ENCODE measurements at places on chromosomes 13 and 19. TPM values are rescaled to one million over a fixed set of nuclear protein-coding genes. Genes with fewer than 3 reads are reported as not detected.

DNA sequence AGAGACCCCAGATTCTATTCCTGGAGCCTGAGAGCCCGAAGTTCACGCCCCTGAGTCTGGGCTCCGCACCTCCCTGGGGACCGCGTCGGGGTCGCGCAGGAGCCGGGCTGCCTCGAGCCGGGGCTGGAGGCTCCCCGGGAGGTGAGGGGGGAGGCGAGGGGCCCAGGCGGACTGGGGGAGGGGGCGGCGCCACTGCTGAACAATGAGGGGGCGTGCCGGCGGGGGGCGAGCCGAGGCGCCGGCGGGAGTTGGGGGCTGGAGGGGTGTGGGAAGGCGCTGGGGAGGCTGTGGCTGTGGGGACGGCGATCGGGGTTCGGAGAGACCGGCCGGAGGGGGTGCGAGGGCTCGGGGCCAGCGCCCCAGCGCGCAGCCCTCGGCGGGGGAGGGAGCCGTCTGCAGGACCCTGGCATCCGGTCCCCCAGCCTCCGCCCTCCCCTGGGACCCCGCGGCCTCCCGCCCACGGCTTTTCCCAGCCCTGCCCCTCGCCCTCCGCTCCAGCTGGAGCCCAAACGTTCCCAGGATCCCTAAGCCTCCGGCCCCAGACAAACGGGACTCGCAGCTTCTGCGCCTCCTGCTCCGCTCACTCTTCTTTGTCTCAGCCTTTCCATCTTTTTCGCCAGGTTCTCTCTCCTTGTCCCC is 922 bp downstream of the PLEKHG2 start:
- no peak for DNase-seq

DNA sequence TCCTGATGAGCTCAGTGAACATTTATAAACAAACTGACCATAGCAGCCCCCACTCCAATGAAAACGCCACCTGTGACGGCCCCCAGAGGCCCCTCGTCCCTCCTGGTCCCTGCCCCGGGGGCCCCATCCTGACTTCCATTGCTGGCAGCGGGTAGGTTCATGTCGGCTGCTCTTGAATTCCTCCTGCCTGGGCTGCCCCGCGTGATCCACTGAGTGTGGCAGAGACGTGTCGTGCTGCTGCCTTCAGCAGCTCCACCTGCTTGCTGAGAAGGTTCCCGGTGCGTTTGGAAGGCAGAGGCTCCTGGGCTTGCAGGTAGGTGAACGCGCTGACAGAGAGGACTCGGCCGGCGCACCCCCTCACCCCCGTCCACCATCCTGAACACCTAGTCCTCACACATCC is 11.6 kb downstream of the C2CD4C start:
- DNase-seq: no peak

DNA sequence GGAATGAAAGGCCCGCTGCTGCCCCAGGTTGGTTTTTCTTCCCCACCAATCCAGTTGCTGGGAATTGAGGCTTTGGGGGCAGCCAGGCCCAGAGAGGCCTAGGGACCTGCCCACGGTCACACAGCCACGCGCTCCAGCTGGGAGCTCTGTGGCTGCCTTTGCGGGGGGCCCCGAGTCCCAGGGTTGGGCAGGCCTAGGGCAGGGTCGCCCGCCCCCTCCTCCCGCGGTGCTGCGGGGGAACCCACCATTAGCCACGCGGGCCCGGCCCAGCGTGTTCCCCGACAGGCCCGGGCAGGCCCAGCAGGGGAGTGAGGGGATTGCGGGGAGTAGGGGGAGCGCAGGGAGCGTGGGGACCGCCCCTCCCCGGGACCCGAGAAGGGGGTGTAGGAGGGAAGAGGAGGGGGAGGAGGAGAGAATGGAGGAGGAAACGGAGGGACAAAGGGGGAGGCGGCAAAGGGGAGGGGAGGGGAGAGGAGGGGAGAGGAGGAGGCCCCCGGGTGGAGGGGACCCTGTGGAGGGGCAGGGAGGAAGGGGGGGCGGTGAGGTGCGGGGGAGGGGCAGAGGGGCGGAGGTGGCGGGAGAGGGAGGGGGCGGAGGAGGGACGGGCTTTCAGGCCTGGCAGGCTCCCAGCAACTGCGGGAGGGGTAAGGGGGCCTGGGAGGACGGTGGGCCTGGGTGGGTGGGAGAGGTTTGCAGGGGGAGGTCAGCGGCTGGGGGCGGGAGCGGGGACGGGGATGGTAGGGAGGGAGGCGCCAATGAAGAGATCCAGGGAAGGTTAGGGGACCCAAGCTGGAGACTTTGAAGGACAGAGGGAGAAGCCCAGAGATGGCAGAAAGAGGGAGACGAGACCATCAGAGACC is 12.9 kb upstream of the TLE2 start:
- DNase-seq: no peak

Gene RFPL4AL1
- total RNA-seq: not detected

Data from activated CD8-positive, alpha-beta T cell treated with anti-CD3 and anti-CD28 coated beads, Interleukin-2, amount 10 ng/mL, durations not matched to agents 7 days and 5 days (primary cell).